ENCODE measurements at places on chromosomes 11 and 22. TPM values are rescaled to one million over a fixed set of nuclear protein-coding genes. Genes with fewer than 3 reads are reported as not detected.
A peak's percentile ranks its signal among the peaks of the same experiment; 100 is the strongest.

The DBX1 gene
- not detected for polyA plus RNA-seq

The NEFH gene
- 8.1 TPM for polyA plus RNA-seq

The GP1BB gene
- polyA plus RNA-seq: 6.4 TPM

The PPFIBP2 gene
- 61.1 TPM for polyA plus RNA-seq

The MS4A3 gene
- 1.1 TPM for polyA plus RNA-seq

The OR10A2 gene
- polyA plus RNA-seq: 0.09 TPM

The TAF10 gene
- 81.3 TPM for polyA plus RNA-seq

The ELF5 gene
- polyA plus RNA-seq: 64.4 TPM

The MPPED2 gene
- 16.2 TPM for polyA plus RNA-seq

GRCh38 chr11:8930456-8931175 is 2.1 kb downstream of the C11orf16 start:
- DNase-seq: no peak

DNA sequence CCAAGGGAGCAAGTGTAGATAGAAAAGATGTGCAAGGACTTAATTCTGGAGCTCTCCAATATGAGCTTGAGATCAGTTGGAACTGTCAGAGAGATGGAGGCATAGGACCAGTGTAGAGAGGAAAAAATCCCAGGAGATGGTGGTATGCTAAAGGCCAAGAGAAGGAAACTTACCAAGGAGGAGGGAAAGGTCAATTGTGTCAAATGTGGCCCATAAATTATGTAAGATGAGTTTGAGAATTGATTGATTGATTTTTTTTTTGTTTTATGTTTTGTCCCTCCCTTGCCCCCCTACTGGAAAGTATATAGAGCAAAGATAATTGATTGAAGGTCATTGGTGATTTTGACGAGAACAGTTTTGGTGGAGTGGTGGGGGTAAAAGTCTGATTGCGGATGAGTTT is 2.8 kb upstream of the USP2 start:
- no peak for DNase-seq

GRCh38 chr11:72229336-72229924 is 4.9 kb downstream of the INPPL1 start:
- DNase-seq: no peak

- no peak for DNase-seq
Observed at GRCh38 chr11:116710001-116710674, 62.6 kb downstream of the BUD13 start.

DNA sequence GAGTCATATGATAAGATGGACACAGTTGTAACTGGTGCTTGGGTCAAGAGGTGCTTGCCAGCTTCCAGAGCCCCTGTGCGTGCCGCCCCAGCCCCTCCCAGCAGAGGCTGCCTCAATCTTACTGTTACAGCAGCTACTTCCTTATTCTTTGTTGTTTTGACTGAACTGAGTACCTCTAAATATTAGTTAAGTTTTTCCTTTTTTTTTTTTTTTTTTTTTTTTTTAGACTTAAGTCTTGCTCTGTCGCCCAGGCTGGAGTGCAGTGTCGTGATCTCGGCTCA is 8.8 kb downstream of the ZBED4 start:
- DNase-seq: no peak

DNA sequence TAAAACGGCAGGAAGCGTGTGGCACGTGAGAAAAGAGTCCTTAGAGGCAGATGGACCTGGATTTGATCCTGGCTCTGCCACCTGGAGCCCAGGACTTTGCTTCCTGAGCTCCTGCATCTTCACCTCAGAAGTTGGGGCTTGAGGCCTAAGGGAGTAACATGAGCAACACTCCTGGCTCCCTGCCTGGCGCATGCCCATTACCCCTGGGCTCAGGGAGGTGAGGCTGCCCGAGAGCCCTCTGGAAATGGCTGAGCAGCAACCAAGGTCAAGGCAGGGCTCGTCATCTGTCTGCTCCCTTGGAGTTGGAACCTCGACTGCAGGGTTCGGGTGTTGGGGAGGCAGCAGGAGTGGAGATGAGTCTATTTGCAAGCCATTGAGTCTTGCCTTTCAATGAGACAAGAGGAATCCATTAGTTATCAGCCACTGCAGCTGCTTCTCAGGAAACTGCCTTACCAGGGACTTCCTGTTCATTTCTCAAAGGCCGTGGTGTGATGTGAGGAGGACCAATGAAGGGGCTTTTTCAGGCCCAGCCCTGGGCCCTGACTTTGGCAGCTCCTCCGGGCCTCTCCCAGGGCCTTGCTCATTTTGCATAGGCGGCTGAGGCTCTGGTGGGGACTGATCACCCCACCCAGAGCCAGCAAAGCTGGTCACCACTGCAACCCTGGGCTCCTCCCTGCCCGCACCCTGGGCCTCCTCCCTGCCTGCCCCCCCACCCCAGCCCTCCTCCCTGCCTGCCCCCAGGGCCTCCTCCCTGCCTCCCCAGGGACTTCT is 6.4 kb downstream of the FADS2 start:
- peak; percentile 16 for DNase-seq

DNA sequence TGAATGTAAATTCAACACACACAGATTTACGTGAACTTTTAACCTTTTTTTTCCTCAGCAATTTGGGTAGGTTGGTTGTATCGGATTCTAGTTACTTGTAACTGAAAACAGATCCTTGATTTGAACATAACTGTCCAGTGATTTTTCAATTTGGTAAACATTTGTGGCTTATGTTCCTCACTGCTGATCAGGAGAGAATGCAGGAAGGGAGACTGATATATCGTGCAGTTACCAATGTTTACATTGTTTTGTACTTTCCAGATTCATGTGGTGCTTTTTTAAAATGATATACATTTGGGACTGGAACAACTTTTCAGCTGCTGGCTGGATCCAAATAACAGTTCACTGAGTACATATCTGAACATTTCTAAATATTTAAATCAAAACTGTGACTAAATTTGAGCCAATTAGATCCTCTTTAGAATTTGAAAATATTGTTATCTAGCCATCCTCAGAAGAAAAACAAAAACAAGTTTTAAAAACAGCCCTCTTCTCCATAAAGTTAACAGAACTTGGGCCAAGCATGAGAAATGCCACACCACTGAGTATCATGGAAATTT is 84.3 kb upstream of the MTMR2 start:
- no peak for DNase-seq

DNA sequence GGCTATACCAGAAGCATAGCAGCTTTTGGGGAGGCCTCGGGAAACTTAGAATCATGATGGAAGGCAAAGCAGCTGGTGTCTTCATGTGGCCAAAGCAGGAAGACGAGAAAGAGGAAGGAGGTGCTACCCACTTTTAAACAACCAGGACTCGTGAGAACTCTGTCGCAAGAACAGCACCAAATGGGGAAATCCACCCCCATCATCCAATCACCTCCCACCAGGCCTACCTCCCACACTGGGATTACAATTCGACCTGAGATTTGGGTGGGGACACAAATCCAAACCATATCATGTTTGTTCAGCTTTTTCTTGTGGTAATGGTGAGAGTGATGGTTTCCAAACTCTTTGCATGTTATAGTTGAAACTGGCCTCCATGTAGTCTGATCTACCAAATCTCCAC is 32.5 kb upstream of the OR10D3 start:
- DNase-seq: no peak

DNA sequence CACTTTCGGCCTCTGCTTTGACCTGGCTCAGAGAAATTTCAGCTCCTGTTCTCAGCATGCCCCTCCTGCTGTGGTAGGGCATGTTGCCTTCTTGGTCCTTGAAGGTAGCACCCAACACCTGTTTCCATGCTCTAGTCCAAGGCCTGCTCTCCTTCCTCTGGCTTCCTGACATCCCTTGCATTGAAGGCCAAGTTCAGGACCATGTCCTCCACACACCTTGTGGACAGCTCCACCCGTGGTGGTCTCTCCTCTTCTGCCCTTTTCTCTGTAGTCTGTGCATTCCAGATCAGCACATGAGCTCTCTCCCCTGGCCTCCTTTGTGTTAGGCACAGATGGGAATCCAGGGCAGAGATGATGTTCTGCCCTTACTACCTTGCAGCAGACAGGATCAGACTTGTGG is 225.3 kb downstream of the ADAMTS15 start:
- no peak for DNase-seq

GRCh38 chr11:71423181-71423790 is 24.9 kb downstream of the DHCR7 start:
- DNase-seq: no peak

DNA sequence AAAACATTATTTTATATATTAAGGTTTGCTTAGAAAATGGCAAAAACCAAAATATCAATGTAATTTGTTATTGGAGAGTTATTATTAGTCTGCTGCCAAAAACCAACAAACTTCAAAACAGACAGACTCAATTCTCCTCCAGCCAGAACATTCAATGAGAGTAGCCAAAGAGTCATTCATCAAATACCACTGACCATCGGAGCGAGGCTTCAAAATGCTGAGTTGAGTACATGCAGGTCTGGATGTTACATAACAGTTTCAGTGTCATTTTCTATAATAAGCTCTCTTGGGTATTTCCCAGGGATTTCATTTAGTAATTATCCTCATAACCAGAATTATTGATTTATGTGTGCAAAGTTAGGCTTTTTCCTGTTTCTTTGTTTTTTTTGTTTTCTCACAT is 42.6 kb downstream of the CHST1 start:
- DNase-seq: no peak

DNA sequence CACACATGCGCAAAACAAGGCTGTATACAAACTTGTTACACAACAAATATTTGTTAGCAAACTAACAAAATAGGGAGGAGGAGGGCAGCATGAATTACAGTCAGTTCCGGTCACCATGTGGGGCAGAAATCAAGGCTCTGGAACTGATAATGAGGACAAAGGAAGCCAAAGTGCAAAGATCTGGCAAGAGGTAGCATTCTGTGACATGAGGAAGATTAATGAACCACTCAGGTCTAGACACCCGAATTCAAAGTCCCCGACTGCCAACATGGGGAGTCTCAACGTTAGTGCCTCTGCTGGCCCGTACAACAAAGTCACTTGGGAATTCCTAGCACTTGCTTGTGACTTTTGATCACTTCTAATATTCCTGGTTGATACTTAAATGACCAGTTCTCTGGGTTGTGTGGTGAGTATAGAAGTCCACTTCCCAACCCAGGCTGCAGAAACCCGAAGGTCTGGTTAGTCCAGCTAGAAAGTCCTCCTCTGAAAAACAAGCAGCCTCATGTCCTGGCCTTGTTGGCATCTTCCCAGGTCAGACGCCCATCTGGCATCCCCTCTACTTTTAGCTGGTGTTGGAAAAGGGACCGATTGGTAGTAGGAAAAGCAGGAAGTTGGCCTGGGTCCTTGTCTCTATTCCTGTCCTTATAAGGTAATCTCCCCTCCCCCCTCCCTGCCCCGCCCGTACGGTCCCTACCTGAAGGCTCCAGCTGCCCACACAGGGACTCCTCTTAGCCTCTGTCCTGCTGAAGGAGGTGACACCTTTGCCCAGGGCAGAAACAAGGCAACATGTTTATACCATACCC is 1.6 kb downstream of the SUN2 start:
- no peak for DNase-seq

- DNase-seq: no peak
Observed at GRCh38 chr22:44042249-44043218, 18.4 kb downstream of the PARVB start.

GRCh38 chr11:67247946-67248550 is 18.2 kb upstream of the GRK2 start:
- no peak for DNase-seq

GRCh38 chr22:49765091-49765771 is 62.4 kb downstream of the BRD1 start:
- DNase-seq: no peak

GRCh38 chr11:36230779-36231699 is 58.2 kb downstream of the COMMD9 start:
- DNase-seq: peak; percentile 75

- DNase-seq: no peak
Observed at GRCh38 chr11:2297623-2298030, 4.1 kb downstream of the C11orf21 start.

- DNase-seq: no peak
Observed at GRCh38 chr11:62449451-62449851, 30.6 kb downstream of the SCGB1A1 start.

GRCh38 chr11:73860202-73860601 is 16.4 kb downstream of the COA4 start:
- DNase-seq: no peak

DNA sequence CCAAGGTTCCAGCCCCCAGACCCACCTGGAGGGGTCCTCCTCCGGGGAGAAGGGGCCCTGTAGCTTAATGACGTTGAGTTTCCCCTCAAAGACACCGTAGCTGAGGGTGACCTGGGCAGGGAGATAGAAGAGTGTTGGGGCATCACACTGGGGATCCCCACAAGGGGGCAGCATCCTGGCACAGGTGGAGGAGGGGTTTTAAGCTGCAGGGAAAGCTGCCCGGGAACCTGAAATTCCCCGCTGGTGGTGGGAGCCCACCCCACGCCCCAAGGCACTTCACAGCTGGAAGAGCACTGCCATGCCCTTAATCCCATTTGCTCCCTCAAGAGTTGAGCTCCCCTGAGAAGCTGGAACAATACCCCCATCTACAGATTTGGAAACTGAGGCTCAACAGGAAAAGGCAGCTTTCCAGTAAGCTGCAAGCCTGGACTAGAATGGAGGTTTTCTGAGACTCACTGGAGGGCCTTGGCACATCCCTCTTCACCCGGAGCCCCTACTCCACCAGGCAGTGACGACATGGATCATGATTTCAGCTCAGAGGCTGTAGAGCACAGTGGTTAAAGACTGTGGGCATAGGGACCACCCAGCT is 13.7 kb downstream of the MFNG start:
- no peak for DNase-seq

DNA sequence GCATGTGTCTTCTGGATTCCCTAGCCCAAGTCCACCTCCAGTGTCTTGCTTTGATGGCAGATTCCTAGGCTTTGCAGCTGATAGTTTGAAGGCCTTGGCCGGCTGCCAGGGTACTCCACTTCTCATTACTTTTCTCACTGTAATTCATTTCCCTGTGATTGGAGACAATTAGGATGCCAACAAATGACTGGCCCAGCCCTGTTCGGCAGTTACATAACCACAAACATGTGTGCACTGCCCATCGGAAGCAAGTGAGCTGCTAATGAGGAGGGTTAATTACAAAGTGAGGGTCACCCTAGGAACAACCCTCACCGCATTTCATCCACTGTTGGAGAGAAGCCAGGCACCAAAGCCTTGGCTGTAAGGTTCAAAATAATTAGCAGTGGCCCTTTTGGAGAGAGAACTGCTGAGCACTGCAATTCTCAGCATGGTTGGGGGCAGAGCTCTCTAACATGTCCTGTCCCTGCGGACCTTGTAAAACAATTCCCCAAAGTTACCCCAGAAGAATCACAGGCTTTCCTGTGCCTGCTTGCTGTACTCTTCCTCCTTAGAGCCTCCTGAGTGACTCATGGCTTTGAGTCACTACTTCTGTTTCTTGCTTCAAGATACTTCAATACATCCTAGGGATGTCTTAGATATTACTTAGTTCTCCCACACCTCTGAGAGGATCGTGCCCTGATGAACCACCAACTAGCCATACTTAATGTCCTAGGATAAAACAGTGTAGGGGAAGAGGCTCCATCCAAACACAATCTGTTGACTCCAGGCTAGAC is 109.7 kb upstream of the GALNT18 start:
- no peak for DNase-seq

- DNase-seq: no peak
Observed at GRCh38 chr11:109929308-109929707, 163.9 kb upstream of the ZC3H12C start.

DNA sequence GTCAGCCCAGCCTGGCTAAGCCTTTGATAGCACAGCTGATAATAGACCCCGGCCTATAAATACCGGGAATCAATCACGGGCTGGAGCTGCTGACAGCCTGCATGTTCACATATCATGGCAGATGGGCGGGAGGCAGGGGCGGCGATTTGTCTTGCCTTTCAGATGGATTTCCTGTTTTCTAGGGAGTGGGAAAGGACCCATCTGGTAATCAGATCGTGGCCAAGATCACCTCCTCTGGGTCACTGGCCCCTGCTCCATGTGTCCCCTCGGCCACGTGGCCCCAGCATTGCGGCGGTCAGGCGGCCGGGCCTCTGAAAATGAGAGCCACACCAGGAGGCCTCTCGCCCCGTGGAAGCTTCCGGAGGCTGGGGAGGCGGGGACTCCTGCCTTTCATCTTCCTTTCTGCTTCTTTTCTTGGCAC is 36.6 kb downstream of the SMIM38 start:
- DNase-seq: peak; percentile 39
